Trophoblast cell (in vitro differentiated cells and primary cell): ENCODE measurements at places on chromosomes 3 and 15.

DNA sequence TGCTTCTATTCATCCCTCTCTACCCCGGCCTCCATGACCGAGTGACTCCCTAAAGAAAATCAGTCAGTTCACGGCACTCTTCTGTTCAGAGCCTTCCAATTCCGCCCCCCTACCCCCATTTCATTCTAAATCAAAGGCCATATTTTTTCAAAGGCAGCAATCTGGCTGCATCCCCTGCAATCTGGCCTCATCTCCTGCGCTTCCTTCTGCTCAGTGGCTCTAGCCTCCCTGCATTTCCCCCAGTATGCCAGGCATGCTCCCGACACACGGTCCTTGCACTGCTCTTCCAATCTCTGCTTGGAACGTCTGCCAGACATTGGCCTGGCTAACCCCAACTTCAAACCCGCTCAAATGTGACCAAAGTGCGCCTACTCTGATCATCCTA lies 67.7 kb downstream of the EXOG start:
- no peak for DNase-seq

- no peak for DNase-seq
Observed at GRCh38 chr3:142098964-142099363, 50.4 kb downstream of the TFDP2 start.

DNA sequence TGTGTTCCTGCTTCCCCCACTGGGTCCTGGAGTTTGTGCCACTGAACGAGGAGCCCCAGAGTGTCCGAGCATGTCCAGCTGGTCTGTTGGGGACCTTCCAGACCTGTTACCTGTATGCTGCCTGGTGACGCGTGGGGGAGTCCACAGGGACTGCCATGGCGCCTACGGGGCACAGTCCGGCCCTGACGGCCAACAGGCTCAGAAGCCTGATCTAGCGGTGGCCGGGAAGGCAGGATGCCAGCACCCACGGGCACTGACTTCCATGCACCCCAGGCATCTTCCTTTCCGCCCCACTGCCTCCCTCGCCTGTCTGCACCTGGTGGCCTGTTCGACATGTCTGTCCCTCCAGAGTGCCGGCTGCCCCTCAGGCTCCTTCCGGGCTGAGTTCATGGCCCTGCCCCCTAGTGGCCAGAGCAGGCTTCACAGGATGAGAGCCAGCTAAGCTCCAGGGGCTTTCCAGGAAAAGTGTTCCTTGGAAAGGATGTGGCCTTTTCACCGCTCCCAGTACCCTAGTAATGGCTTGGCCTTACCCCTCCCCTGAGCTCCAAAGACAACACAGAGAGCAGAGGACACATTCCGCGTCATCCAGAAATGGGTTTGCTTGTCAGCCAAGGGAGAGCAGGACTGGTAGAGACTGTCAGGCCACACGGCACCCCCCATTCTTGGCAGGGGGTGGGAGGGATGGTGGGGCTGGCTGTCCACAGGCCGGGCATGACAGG lies 35.7 kb downstream of the NGRN start:
- DNase-seq, result peak; percentile 83

GRCh38 chr3:158789592-158789991 lies 12.3 kb upstream of the MFSD1 start:
- no peak for DNase-seq

- no peak for DNase-seq
Observed at GRCh38 chr15:71291723-71292122, 176.5 kb downstream of the THSD4 start.

GRCh38 chr3:66588340-66588847 lies 87.6 kb upstream of the LRIG1 start:
- DNase-seq, result no peak

DNA sequence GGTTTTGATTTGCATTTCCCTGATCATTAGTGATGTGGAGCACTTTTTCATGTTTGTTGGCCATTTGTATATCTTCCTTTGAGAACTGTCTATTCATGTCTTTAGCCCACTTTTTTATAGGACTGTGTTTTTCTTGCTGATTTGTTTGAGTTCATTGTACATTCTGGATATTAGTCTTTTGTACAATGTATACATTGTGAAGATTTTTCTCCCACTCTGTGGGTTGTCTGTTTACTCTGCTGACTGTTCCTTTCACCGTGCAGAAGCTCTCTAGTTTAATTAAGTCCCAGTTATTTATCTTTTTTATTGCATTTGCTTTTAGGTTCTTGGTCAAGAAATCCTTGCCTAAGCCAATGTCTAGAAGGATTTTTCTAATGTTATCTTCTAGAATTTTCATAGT lies 91.1 kb upstream of the ATP11B start:
- DNase-seq, result no peak

DNA sequence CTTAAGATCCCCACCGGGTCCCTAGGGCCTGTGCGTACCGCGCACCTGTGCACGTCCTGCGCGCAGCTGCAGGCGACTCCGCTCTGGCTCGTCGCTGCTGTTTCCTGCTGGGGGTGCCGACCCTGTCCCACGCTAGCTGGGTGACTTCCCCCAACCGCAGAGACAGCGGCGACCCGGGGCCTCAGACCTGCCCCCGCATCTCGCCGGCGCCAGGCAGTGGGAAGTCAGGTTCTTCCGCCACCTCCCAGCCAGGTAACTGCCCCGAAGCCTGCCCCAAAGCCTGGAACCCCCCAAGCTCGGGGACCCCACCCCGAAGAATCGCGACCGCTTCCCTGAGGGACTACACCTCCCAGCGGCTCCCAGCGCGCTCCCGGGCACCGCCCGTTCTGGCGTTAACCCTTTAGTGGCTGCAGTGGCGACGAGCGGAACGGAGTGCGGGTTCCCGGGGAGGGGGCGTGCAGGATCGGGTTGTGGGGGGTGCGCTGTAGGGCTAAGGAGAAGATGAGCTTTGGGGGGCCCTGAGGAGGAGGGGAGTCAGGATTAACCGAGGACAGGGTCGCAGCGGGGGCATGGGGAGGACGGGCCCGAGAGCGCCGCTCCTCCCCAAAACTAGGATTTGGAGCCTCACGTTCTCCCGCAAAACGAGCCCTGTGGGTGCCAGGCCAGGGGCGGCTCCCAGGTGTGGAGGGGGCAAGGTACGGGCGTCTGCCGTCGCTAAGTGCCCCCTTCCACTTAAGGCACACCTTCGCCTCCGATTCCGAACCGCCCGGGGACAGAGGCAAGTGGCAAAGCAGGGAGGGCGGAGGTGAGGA lies 589 bp downstream of the NEIL1 start:
- no peak for DNase-seq

DNA sequence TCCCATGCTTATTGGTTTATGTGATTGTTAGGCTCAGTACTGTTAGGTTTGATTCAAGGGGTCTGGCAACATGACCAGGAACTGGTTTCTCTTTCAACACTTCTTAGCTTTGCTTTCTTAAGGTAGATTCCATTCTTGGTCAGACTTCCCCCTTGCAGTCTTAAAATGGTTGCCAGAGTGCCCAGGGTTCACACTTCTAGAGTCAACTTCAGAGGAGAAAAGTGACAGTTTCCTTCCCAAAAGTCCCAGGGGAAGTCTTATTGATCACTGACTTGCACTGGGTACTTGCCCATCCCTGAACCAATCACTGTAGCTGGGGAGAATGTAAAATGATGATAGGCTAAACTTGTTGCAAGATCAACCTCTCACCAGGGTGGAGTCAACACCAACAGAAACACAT lies 14.1 kb downstream of the MGLL start:
- DNase-seq, result no peak

- DNase-seq, result no peak
Observed at GRCh38 chr3:114758831-114759699, 388.0 kb downstream of the ZBTB20 start.

DNA sequence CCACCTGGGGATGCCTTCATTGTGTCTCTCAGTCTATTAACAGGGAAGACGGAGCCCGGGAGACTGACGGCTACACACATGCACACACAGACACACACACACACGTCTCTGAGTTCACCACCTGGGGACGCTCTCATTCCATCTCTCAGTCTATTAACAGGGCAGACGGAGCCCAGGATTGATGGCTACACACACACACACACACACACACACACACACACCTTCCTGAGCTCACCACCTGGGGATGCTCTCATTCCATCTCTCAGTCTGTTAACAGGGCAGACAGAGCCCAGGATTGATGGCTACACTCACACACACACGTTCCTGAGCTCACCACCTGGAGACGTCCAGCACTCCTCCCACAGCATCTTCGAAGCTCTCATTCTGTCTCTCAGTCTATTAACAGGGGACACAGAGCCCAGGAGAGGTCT lies 143.9 kb downstream of the OR4M2 start:
- DNase-seq, result no peak

DNA sequence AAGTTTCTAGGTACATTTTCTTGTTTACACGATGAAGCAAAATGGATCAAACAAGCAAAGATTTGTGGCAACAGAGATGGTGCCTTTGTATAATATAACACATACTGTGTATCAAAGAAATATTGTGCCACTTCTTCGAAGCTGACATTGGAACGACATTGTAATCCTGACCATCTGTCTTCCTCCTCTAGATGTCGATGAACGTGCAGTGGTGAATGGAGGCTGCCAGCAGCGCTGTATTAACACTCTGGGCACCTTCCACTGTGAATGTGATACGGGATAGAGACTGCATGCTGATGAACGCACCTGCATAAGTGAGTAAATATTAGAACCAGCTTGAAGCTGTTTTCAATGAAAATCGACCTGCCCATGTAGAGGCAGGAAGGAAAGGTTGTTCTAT lies 613.3 kb upstream of the GOLIM4 start:
- DNase-seq, result no peak

DNA sequence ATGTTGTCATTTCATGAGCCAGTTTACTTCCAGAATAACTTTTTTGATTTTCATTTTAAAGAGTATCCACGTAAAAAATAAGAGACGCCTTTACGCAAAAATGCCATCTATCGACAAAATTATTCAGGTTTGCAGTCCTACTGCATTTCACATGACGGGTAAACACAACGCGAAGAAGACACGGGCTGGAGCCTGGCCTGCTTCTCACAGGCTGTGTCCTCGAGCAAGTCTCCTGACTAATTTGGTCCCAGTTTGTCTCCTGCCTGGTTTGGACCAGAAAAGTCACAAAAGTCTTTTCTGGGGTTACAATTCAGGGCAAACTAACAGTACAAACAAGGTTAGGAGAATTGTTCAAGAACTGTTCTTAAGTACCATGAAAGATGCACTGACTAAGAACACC lies 51.7 kb downstream of the CHSY1 start:
- no peak for DNase-seq

GRCh38 chr15:51672155-51672687 lies 9.1 kb upstream of the SCG3 start:
- DNase-seq, result no peak

DNA sequence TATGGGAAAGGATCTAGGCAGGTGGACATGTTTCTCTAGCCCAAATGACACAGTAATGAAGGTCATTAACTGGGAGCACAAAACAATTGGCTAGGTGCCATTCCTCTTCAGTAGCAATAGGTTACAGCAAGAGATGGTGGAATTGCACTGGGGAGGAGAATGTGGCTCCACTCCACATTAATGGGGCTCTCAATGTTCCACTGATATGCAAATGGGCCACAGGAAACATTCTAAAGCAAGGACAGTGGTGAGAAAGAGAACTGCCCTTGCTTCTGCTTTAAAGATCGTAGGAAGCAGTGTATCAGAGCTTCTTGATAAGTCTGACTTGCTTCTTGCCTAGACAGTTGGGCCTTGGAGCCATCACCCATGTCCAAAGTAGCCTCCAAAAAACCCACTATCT lies 271.4 kb upstream of the PPP2R3A start:
- no peak for DNase-seq

DNA sequence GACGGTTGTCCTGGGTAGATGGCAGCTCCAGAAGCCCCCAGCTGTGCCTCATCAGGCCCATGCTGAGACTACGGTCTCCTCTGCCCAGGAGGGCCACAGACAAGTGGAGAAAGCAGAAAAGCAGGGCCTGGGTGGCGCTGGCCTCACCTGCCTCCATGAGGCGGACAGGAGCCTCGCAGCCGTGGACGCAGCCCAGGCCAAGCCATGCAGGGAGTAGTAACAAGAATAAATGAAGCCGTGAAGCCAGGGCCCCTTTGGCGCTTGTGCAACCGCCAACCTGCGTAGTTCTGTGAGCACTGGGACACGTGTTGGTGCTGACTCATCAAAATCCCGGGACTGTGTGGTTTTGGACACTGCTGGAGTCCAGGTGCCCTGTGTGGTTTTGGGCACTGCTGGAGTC lies 12.3 kb upstream of the MUC4 start:
- peak; percentile 92 for DNase-seq

GRCh38 chr3:17404548-17404947 lies 337.9 kb downstream of the TBC1D5 start:
- no peak for DNase-seq

DNA sequence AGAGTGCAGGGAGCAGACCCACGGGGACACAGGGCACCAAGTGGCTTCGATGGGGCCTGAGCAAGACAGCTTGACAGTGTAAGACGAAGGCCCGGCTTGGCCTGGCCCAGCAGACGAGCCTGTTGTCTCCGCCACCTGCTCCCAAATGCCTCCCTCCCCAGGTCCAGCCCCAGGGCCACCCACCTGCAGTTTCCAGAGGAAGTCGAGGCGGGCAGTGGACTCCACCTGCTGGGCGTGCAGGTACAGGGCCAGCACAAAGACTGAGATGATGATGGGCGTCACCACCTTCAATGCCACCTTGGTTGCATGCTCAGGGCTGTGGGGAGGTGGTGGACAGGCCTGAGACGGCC lies 94.1 kb downstream of the SEC22A start:
- DNase-seq, result no peak
